ENCODE measurements at places on chromosomes 7 and 10. TPM values are rescaled to one million over a fixed set of nuclear protein-coding genes. Genes with fewer than 3 reads are reported as not detected.

Gene LOXL4
- 0.23 TPM for total RNA-seq

Gene AKR1E2
- 3.3 TPM for total RNA-seq

Gene IFIT5
- 2.7 TPM for total RNA-seq

DNA sequence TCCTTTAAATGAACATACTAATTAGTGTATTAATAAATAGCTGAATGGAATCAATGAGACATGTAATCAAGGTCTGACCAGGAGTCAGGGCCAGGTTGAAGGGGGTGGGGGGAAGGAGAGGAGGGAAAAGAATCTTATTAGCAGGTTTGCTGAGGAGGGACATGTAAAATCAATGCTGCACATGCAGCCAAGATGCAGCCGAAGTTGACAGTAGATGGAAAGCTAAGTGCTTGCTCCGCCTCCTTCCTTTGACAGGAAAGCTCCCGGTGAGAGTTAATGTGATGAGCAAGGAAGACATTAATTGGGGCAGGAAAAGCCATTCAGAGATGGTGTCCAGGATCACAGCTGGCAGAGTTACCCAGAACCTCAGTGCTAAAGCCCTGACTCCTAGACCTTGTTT, 24.4 kb downstream of the PLXNA4 start:
- no peaks in the 10 kb centered on the region for H3K36me3 ChIP-seq
- DNase-seq = no peak
- no peak overlapping the region for H3K4me3 ChIP-seq
- no peak overlapping the region for H3K27ac ChIP-seq
- no peaks in the 10 kb centered on the region for H3K4me1 ChIP-seq

- no peaks in the 10 kb centered on the region for H3K27me3 ChIP-seq
- no peaks in the 10 kb centered on the region for H3K4me1 ChIP-seq
- H3K36me3 ChIP-seq = no peaks in the 10 kb centered on the region
- H3K4me3 ChIP-seq = no peak overlapping the region
- no peak overlapping the region for H3K27ac ChIP-seq
- no peak for DNase-seq
Measured at GRCh38 chr7:104795086-104795485, 218.9 kb upstream of the KMT2E start.

DNA sequence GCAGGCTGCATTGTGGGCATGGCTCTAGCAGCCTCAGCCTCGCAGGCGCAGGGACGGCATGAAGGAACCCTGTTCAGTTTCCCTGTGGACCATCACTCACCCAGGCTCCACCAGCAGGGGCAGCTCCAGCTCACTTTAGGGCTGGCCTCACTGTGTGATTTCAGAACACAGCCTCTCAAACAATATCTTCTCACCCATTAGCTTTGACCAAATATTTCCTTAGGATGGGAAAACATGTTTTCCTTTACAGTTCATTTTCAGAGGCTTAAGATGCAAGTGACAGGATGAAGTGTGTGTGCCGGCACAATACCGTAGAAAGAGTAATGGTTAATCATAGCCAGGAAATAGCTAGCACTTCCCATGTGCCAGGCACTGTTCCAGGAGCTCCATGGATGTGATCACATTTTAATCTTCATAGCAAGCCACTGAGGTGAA, 58.2 kb downstream of the LANCL2 start:
- H3K36me3 ChIP-seq = no peaks in the 10 kb centered on the region
- H3K27me3 ChIP-seq = no peaks in the 10 kb centered on the region
- no peak overlapping the region for H3K4me3 ChIP-seq
- peaks cover 14% of the 10 kb centered on the region for H3K4me1 ChIP-seq

DNA sequence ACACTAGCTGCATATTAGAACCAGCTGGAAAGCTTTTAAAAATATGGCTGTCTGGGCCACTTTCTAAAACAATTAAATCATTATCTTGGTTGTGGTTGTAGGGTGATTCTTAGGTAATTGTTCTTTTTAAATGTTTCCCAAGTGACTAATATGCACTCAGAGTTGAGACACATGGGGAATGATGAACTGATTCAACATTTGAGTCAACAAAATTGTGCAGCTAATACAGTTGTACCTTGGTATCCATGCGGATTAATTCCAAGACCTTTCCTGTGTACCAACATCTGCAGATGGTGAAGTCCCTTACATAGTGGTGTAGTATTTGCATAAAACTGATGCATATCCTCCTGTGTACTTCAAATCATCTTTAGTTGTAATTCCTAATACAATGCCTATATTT, 242.2 kb downstream of the ATRNL1 start:
- no peaks in the 10 kb centered on the region for H3K27me3 ChIP-seq
- DNase-seq = no peak
- no peaks in the 10 kb centered on the region for H3K36me3 ChIP-seq
- H3K27ac ChIP-seq = no peak overlapping the region
- H3K4me1 ChIP-seq = no peaks in the 10 kb centered on the region

DNA sequence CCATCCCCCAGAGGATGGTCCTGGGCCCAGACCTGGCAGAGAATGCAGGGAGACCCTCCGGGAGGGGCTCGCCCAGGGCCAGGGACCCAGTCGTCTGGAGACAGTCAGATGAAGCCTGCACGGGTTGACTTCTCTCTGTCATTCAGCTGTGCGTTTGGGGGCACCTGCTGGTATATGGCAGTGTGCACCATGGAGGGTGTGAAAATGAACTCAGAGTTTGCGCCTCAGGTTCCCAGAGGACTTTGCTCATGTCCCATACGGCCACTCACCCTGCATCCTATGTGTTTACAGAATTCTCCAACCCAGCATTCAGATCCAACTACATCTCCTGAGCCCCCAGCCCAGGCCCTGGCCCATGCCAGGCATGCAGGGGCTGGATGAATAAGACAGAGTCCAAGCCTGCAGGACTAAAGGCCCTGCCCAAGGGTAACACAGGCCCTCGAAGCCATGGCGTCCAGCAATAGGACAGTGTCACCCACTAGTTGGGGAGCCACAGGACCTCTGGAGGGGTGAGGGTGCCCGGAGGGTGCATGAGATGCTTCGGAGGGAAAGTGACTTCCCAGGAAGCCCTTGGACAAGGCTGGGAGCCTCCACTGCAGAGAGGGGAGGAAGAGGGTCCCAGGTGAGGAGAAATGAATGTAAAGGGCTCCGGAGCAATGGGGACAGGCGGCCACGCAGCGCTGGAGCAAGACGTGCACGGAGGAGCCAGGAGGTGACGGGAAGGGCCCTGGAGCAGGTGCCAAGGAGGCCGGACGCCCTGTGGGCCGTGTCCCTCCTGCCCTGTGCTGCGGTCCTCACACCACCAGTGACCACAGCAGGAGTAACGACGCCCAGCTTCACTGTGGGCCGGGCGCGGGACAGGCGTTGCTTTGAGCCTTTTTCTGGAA, 36.3 kb downstream of the CALML3 start:
- H3K4me3 ChIP-seq = no peak overlapping the region
- H3K27ac ChIP-seq = no peak overlapping the region
- DNase-seq = no peak
- no peaks in the 10 kb centered on the region for H3K27me3 ChIP-seq
- peaks cover 3% of the 10 kb centered on the region for H3K4me1 ChIP-seq
